Right renal cortex interstitium (tissue), 3 donors: ENCODE measurements at places on chromosomes 12 and 14. TPM values are rescaled to one million over a fixed set of nuclear protein-coding genes. Genes with fewer than 3 reads are reported as not detected.

GRCh38 chr14:39342768-39343167, 89.5 kb downstream of the FBXO33 start:
- DNase-seq = no peak

GRCh38 chr12:29066011-29066588, 83.0 kb upstream of the FAR2 start:
- no peak for DNase-seq

- no peak for DNase-seq
Observed at GRCh38 chr12:80894179-80894578, 43.6 kb downstream of the LIN7A start.

CAPZA3 gene
- 0.33 TPM for polyA plus RNA-seq

KRT85 gene
- not detected for polyA plus RNA-seq
